ENCODE measurements at places on chromosomes 6 and 20. TPM values are rescaled to one million over a fixed set of nuclear protein-coding genes. Genes with fewer than 3 reads are reported as not detected.

FLRT3 gene
- 3.2 TPM for total RNA-seq

NFYA gene
- 12.1 TPM for total RNA-seq

GRCh38 chr6:105744815-105745214 lies 341.3 kb upstream of the PRDM1 start:
- no peak for DNase-seq

GRCh38 chr20:23340524-23340923 lies 10.1 kb upstream of the NXT1 start:
- peak; percentile 85 for DNase-seq

- no peak for DNase-seq
These were observed 81.2 kb downstream of the EZR start for GRCh38 chr6:158737710-158738615.

- peak; percentile 18 for DNase-seq
These were observed 1.6 kb downstream of the RING1 start for GRCh38 chr6:33209856-33210255.

DNA sequence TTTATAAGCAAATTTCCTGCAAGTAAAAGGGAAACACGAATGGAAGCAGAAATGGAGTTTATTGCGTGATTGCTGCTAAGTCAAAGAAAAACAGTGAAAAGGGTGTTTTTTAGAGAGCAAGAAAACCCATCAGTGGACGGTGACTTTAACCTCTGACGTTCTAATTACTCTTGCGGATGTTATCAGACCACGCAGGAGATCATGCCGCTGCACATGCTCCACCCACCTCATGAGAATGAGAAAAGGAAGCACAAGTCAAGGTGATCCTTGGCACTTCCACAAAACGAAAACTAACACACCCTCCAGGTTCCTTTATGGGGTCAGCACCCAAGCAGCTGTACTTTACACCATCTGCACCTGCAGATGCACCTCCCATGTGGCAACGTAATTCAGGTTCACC lies 45.0 kb downstream of the LYRM4 start:
- DNase-seq: no peak

HTR1E gene
- total RNA-seq: not detected
